ENCODE measurements at places on chromosomes 4 and X. TPM values are rescaled to one million over a fixed set of nuclear protein-coding genes. Genes with fewer than 3 reads are reported as not detected.

The MAGEC1 gene
- not detected for total RNA-seq

The SLC6A14 gene
- 0.17 TPM for total RNA-seq

The MAGEA9B gene
- not detected for total RNA-seq

The ATP1B4 gene
- not detected for total RNA-seq

The NXF2B gene
- not detected for total RNA-seq

The GPR143 gene
- not detected for total RNA-seq

The IGSF1 gene
- not detected for total RNA-seq

The WWC2 gene
- total RNA-seq = 13.8 TPM

The F8A3 gene
- 0.79 TPM for total RNA-seq

The SMIM31 gene
- total RNA-seq = not detected

The KLHL34 gene
- total RNA-seq = not detected

The TDO2 gene
- 9.3 TPM for total RNA-seq

The FABP2 gene
- not detected for total RNA-seq

The ANKRD37 gene
- total RNA-seq = 1.6 TPM

The XK gene
- not detected for total RNA-seq

The ODAPH gene
- not detected for total RNA-seq

The CEP44 gene
- total RNA-seq = 13.2 TPM

The FAT4 gene
- 14.9 TPM for total RNA-seq

The NLRP2B gene
- not detected for total RNA-seq

The RBM46 gene
- under 0.01 TPM for total RNA-seq

The HPGD gene
- total RNA-seq = 0.34 TPM

The INTU gene
- 4.1 TPM for total RNA-seq

The TMEM31 gene
- not detected for total RNA-seq

The MAGEA2B gene
- total RNA-seq = not detected

The ATXN3L gene
- total RNA-seq = not detected

The UGT8 gene
- total RNA-seq = not detected

The RBMXL3 gene
- not detected for total RNA-seq

The AREG gene
- total RNA-seq = 0.26 TPM

The UGT2A2 gene
- total RNA-seq = not detected

The KCND1 gene
- 1.6 TPM for total RNA-seq

The ZIC3 gene
- total RNA-seq = not detected
